ENCODE measurements at places on chromosomes 16 and 17.

DNA sequence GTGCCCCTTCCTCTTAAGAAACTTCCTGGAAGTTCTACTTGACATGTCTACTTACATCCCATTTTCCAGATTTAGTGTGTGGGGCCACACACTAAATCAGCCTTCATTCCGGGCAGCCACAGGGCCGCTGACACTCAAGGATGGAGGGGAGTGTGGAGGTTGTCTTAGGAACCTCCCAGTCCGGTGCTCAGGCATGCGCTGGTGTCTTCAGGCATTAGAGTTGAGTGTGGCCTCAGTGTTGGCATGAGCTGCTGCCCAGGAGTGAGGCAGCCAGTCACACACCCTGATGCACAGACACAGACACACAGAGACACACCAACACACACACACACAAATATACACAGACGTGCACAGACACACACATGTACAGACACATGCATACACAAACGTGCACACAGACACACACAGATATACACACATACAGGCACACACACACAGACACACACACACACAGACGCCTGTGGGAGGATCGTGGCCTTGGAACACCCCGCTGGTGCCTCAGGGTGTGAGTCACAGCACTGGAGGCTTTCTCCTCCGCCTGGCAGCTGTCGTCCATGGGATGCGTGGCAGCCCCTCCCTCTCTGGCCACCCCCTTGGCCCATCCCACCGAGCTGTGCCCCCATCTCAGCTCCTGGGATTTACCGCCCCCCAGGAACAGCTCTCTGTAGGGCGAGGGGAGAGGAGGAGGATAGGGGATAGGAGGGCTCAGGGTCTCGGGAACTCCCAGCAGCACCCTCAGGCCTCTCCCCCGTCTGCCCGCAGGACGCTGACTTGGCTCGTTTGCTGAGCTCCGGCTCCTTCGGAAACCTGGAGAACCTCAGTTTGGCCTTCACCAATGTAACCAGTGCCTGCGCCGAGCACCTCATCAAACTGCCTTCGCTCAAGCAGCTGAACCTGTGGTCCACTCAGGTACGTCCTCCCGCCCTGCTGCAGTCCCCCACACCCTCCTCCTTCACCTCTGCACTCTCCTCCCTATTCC is 75.6 kb upstream of the PLCG2 start:
- H3K4me3 ChIP-seq = no peak overlapping the region
- H3K36me3 ChIP-seq = peaks cover 89% of the 10 kb centered on the region
- H3K27me3 ChIP-seq = no peaks in the 10 kb centered on the region
- H3K4me1 ChIP-seq = peaks cover 19% of the 10 kb centered on the region
- H3K27ac ChIP-seq = no peak overlapping the region
- DNase-seq = no peak

- H3K36me3 ChIP-seq = no peaks in the 10 kb centered on the region
- no peaks in the 10 kb centered on the region for H3K27me3 ChIP-seq
- no peak for DNase-seq
- H3K4me3 ChIP-seq = no peak overlapping the region
- H3K4me1 ChIP-seq = no peaks in the 10 kb centered on the region
- no peak overlapping the region for H3K27ac ChIP-seq
Measured at GRCh38 chr16:5944971-5945370, 847.4 kb upstream of the EEF2KMT start.

- H3K4me1 ChIP-seq = peaks cover 54% of the 10 kb centered on the region
- H3K27me3 ChIP-seq = no peaks in the 10 kb centered on the region
- peak overlapping the region; percentile 2 for H3K4me3 ChIP-seq
- H3K36me3 ChIP-seq = peaks cover 6% of the 10 kb centered on the region
- DNase-seq = no peak
Measured at GRCh38 chr16:90020260-90020837, 1.1 kb upstream of the DBNDD1 start.

- no peaks in the 10 kb centered on the region for H3K36me3 ChIP-seq
- no peaks in the 10 kb centered on the region for H3K27me3 ChIP-seq
- no peak for DNase-seq
- H3K27ac ChIP-seq = no peak overlapping the region
- H3K4me1 ChIP-seq = no peaks in the 10 kb centered on the region
Measured at GRCh38 chr17:73140566-73140965, 24.2 kb upstream of the SSTR2 start.

GRCh38 chr17:83081684-83082201 is 2.3 kb downstream of the METRNL start:
- no peak for DNase-seq
- H3K27me3 ChIP-seq = peaks cover 6% of the 10 kb centered on the region
- H3K36me3 ChIP-seq = peaks cover 39% of the 10 kb centered on the region
- no peak overlapping the region for H3K27ac ChIP-seq
- peak overlapping the region; percentile 50 for H3K4me3 ChIP-seq

DNA sequence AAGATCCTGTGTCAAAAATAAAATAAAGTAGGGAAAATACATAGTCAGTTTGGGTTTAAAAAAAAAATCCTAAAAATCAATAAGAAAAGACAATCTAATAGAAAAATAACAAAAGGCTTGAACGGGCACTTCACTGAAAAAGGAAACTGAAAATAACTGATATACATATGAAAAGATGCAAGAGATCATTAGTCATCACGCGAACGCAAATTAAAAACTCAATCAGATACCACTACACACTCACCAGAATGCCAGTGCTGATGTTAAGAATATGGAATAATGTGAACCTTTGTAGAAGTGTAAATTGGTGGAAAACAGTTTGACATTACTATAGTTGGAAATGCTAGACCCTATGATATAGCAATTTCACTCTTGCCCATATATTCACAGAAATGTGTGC is 14.6 kb downstream of the GNGT2 start:
- no peaks in the 10 kb centered on the region for H3K27me3 ChIP-seq
- no peak for DNase-seq
- H3K27ac ChIP-seq = no peak overlapping the region
- H3K36me3 ChIP-seq = no peaks in the 10 kb centered on the region
- H3K4me3 ChIP-seq = no peak overlapping the region
- H3K4me1 ChIP-seq = peaks cover 10% of the 10 kb centered on the region
